ENCODE measurements at places on chromosomes 2 and 18.

DNA sequence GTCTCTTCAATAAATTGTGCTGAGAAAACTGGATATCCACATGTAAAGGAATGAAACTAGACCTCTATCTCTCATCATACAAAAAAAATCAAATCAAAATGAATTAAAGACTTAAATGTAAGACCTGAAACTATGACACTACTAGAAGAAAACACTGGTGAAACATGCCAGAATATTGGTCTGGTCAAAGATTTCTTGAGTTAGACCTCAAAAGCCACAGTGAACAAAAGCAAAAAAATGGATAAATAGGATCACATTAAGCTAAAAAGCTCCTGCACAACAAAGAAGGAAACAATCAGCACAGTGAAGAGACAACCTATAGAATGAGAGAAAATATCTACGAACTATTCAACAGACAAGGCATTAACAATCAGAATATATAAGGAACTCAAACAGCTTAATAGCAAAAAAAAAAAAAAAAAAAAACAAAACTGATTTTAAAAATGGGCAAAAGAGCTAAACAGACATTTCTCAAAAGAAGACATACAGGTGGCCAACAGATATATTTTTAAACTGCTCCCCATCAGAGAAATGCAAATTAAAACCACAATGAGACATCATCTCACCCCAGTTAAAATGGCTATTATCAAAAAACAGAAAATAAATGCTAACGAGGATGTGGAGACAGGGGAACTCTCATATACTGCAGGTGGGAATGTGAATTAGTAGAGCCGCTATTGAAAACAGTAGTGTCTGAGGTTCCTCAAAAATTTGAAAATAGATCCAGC is 66.3 kb downstream of the NCKAP1 start:
- no peak for DNase-seq

DNA sequence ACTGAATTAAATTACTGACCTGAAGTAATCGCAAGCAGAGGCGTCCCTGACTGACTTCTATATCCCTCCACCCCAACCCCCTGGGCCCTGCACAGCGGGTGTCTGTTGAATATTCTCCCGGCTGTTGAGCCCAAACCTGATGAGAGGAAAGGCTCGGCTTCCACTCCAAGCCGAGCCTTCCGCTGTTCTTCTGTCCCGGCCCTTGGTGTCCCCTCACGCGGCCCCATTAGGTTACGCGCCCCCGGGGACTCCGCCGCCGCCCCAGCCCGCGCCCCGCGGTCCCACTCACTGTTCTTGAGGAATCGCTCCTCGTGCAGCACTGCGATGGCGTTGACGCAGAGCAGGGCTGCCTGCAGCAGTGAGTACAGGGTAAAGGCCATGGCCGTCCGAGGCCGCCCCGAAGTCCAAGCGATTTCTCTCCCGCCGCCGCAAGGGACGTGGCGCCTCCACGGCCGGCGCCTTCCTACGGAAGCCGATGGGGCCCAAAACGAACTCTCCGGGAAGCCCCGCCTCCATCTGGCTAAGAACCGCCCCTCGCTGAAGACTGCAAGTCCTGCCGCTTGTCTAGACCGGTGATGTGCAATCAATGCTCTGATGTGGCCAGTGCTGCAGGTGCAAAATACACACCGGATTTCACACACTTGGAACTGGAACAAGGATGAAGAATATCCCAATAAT is at the start of gene IER3IP1:
Gene IER3IP1, minus strand, starts transcription at position 467 of the 678 bp plus-strand sequence. Its CDS starts 87 bp downstream, at position 380.
- no peak for DNase-seq

- DNase-seq = no peak
Observed at GRCh38 chr2:17871639-17872038, 6.8 kb upstream of the KCNS3 start.

DNA sequence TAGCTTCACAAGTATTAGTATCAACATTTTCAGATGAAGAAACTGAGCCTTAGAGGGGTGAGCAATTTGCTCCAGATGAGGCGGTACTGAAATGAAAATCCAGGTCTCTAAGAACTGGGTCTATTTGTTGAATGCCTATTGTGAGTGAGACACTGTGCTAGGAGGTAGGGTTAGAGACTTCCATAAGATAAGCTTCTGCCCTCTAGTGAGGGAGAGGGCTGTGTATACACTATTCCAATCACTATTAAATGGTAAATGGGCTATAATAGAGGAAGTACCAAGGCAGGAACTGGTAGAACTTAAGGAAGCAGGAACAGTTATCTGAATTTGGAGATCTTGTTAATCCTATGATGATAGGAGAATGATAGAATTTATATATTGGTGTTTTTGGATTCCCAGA is 23.6 kb upstream of the GLS start:
- no peak for DNase-seq

GRCh38 chr2:54740333-54740732 is 16.9 kb downstream of the EML6 start:
- DNase-seq = no peak

DNA sequence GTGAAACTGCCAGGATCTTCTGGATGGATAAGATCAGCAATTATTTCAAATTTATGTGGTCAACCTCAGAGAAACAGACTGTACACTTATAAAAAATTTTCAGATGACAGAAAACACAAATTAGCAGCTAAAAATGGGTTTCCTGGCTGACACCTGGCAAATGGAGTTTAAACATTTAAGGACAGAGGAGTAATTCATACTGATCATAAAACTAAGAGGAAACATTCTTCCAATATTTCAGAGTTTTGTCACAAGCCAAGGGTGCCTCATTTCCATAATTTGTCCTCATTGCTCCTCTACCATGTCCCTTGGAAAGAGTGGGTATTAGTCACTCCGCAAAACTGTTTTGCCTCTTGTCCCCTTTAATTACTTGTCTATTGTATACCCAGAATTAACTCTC is 70.2 kb downstream of the TMEFF2 start:
- no peak for DNase-seq

DNA sequence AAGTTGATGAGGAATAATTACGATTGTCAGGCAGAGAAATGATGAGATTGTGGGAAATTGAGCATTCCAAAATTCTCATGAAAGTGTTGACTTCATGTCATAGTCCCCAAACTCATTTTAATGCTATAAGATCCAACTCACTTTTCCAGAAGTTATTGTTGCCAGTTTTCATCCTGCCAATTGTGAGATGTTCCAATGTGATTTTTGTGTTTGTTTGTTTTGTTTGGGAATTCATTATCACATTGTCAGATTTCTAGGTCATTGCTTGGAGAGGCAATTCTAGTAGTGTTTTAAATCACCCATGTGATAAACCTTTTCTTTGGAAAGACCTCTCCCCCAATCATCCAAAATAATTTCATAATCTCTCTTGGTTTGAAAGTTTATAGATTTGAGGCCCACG is 86.0 kb upstream of the ACVR2A start:
- no peak for DNase-seq

DNA sequence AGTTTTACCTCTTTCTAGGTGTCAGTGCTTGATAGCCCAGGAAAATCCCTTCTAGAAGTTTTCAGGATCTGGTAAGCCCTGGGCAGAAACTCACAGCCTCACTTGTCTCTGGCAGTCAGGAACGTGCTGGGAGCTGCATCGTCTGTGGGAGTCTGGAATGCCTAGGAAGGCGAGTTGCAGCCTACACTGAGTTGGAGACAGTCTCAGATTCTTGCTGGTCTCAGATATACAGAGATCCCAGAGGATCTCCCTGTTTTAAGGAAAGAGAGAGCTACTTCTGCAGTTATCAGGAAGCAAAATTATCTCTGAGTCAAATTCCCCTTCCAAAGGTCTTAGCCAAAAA is 104.4 kb upstream of the CDC42EP3 start:
- no peak for DNase-seq

DNA sequence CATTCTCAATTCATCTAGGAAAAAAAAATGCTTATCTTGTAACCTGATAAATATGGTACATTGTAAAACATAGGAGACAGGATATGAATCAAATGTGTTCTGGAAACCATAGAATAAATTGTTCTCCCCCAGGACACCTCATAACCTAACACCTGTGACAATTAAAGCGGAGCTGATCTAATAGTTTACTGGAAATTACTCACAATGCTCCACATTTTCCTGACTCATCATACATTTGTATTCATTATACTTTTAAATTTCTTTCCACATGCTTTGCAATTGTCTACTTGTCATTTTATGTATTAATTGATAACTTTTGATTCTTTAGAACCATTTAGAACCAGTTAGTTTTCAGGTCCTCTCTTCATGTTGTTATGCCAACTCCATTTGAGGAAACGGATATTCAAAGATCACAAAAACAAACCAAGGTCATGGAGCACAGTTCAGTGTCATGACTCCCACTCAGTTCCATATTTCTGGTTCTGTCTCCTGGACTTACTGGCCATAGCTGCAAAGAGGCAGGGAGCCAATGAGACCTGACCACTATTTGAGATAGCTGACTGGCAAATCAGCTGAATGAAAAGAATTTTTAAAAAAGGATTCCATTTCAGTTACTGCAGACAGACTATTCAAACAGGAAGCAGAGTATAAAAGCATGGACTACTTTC is 128.5 kb downstream of the CALCRL start:
- DNase-seq = no peak

DNA sequence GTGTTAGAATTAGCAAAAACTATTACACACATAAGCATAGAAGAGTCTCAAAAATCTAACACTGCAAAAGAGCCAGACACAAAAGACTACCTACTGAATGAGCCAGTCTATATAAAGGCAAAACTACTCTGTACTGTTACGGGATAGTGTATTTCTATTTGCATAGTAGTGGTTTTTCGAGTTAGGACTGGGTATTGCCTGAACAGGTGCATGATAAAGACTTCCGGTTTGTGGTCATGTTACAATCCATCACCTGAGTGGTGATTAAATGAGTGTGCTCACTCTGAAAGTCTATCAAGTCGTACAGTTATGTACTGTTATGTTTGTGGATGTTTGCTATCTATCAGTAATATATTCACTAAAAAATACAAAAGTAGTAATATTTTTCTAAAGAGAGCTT is 523.3 kb upstream of the SYT4 start:
- no peak for DNase-seq

DNA sequence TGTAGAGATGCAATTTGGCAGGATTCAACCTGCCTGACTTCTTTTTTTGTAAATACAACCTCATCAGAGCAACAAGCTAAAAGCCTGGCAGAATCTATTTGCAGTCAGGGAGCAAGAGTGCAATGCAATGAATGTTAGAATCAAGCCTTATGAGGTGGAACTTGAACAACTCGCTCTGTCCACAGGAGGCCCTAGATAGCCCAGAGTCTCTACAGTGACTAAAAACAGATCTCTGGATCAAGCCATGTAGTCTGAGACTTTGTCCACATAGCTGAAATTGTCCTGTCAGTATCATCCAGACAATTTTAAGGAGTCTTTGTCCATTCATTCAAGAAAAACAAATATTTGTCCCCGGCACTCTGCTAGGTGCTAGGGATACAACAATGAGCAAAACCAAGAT is 32.0 kb upstream of the CDK5R2 start:
- no peak for DNase-seq

DNA sequence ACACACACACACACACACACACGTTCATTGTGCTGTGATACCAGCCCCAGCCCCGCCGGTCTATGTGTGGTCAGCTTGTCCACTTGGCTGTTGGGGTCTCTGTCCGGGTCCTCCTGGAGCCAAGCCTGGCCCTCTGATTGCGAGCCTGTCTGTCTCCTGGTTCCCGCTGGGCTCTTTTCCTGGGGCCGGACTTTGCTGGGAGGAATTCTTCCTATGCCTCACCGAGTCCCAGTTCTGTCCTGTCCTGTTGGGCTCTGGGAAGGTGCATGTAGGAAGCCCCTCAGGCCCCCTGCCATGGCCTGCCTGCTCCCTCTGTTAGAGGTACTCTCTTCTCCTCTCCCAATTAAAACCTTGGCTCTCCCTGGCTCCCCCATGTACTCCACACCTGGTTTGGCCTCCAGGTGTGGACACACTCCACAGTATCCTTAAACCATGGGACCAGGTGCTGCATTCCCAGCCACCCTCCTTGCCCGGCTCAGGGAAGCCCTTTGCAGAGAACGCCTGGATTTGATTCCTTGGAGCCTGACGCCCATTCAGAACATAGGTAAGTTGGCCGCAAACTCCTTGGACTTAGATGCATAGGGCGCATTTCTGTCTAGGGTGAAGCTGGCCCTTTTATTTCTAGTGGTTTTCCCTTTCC is 42.3 kb downstream of the CABLES1 start:
- DNase-seq = no peak

GRCh38 chr2:166081131-166081632 is 46.6 kb downstream of the SCN1A start:
- no peak for DNase-seq

GRCh38 chr2:190718652-190719526 is 70.0 kb downstream of the NAB1 start:
- DNase-seq = no peak

- no peak for DNase-seq
Observed at GRCh38 chr2:171822525-171823322, 71.3 kb downstream of the SLC25A12 start.

GRCh38 chr2:31739161-31739560 is 158.4 kb upstream of the SRD5A2 start:
- no peak for DNase-seq

GRCh38 chr2:179470089-179470488 is 205.5 kb upstream of the SESTD1 start:
- DNase-seq = no peak

DNA sequence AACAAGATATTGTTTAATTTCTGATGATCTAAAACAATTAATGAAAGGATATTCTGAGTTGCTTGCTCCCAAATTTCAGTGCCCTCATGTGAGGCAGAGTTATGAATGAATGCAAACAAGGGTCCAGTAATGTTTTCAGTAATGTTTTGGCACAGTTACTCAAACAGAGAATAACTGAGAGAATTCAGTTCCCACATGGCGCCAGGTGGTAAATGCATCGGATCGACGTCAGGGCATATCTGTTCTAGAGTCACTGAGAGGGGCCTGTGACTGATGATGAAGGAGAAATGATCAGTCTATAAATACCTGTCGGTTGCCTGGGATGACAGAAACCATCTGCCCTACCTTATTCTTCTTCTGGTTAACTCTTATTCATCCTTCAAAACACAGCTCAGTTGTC is 81.4 kb downstream of the KCNS3 start:
- no peak for DNase-seq

DNA sequence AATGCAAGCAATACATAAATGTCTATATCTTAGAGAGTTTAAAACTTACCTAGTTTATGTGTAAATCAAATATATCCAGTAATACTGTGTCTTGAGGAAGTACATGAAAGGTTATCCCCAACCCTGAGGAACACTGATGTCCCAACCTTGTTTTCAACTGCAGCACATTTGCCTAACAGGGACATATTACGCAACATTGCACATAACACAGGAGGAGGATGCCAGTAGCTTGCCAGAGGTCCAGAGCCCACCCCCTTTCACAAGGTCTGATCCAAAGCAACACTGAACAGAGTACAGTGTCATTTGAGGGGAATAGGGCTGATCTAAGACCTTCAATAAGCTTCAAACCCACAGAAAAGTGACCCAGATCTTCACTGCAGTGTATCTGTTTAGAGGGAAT is 678.5 kb downstream of the ARHGAP15 start:
- no peak for DNase-seq

All from cortex of kidney (tissue), 1 donor.